ENCODE measurements at places on chromosomes 6 and 20.

DNA sequence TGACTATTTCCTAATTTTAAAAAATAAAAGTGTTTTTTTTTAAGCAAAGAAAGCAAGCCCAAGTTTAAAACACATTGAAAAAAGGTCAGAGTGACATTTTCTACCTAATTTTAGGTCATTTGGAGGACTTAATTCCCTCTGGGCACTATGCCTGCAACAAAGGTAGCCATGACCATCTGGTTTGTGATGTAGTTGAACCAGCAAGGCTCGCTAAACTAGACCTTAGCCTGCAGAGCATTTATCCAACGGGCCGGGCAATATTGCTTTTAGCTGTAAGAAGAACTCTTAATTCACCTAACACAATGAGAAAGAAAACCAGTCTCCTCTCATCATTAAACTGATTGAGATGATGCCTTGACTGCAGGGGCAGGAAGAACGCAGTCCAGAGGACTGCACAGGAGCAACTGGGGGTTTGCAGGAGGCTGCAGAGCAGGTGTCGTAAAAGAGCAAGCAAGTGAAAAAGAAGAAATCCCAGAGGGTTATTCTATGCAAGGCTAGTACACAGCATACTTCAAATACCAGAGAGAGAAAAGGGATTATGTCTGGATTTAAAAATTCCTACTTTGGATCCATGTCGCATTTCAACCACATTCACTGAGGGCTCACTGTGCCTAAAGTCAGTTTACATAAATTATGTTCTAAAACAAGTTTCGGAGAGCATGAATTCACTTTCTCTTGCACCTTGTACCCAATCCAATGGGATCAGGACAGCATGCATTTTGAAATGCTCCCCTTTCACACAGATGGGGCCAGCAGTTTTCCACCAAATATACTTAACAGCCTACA is 12.8 kb downstream of the TRAF3IP2 start:
- DNase-seq: no peak
- no peaks in the 10 kb centered on the region for H3K36me3 ChIP-seq
- H3K4me1 ChIP-seq: peaks cover 55% of the 10 kb centered on the region
- peak overlapping the region; percentile 99 for H3K27ac ChIP-seq
- H3K27me3 ChIP-seq: no peaks in the 10 kb centered on the region
- peak overlapping the region; percentile 41 for H3K4me3 ChIP-seq

DNA sequence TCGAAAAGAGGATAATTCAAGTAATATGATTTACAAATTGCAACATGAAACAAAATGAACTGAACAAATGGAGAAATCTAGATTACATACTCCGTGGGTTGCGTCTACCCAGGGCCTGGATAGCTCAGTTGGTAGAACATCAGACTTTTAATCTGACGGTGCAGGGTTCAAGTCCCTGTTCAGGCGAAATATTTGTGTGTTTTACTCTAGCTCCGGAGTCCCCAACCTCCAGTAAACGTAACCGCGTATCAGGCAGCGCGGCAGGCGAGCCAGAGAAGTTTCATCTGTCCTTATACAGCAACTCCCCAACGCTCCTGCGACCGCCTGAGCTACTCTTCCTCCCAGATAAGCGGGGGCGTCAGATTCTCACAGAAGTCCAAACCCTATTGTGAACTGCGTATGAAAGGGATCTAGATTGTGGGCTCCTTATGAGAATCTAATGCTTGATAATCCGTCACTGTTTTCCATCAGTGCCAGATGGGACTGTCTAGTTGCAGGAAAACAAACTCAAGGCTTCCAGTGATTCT is 176.1 kb downstream of the TRIM27 start:
- peak; percentile 42 for DNase-seq
- H3K36me3 ChIP-seq: no peaks in the 10 kb centered on the region
- H3K4me3 ChIP-seq: no peak overlapping the region
- no peaks in the 10 kb centered on the region for H3K27me3 ChIP-seq
- H3K4me1 ChIP-seq: no peaks in the 10 kb centered on the region
- no peak overlapping the region for H3K27ac ChIP-seq

GRCh38 chr20:37346236-37346534 is 245 bp downstream of the SRC start:
- peak; percentile 58 for DNase-seq
- peak overlapping the region; percentile 4 for H3K27ac ChIP-seq
- H3K27me3 ChIP-seq: no peaks in the 10 kb centered on the region

- H3K4me3 ChIP-seq: no peak overlapping the region
- H3K27me3 ChIP-seq: no peaks in the 10 kb centered on the region
- H3K36me3 ChIP-seq: peaks cover 23% of the 10 kb centered on the region
- no peak for DNase-seq
Measured at GRCh38 chr6:47595785-47596184, 102.6 kb upstream of the ADGRF4 start.

All from GM23248 (cell line).